ENCODE measurements at places on chromosomes 1 and 21.
A peak's percentile ranks its signal among the peaks of the same experiment; 100 is the strongest.

DNA sequence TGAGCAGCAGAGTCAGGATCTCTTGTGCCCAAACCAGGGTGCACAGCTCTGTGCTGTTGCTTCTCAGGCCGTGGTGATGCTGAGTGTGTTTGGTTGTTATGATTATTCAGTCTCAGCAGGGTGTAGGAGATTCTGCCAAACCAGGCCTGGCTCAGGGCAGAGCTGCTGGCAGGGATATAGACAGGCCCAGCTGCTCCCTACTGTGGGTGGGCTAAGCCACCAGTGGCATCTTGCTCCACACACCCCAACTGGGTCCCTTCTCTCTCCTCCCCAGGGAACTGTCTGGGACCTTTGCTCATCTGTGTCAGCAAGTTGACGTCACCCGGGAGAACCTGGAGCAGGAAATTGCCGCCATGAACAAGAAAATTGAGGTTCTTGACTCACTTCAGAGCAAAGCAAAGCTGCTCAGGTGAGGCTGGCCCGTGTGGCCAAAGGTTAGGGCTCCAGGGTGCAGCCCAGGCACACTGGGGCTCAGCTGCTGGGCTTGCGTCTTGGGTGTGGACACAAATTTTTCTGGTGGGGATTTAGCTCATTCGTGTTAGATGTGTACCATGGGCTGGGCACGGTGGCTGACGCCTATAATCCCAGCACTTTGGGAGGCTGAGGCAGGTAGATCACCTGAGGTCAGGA, 9.9 kb upstream of the MIIP start:
- DNase-seq, result no peak

GRCh38 chr1:21511579-21512522, 2.6 kb downstream of the ALPL start:
- no peak for DNase-seq

- no peak for DNase-seq
Measured at GRCh38 chr1:114173680-114174079, 20.0 kb upstream of the SYT6 start.

DNA sequence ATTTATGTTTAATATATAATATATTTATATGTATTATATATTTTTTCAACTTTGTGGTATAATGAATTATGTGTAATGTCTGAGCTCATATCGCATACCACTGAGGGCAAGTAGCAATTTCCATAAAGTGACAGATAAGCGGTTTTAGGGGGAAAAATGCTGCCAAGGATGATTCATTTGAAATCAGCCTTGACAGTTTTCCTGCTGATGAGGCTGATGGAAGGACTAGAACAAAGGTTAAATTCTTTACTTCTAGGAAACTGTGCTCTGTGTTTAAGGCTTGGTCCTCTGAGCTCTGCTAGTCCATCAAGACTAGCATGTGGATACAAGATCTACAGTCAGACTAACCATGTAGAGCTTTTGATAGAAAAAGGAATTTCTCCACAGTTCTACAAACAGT, 19.3 kb upstream of the DDAH1 start:
- DNase-seq, result no peak

DNA sequence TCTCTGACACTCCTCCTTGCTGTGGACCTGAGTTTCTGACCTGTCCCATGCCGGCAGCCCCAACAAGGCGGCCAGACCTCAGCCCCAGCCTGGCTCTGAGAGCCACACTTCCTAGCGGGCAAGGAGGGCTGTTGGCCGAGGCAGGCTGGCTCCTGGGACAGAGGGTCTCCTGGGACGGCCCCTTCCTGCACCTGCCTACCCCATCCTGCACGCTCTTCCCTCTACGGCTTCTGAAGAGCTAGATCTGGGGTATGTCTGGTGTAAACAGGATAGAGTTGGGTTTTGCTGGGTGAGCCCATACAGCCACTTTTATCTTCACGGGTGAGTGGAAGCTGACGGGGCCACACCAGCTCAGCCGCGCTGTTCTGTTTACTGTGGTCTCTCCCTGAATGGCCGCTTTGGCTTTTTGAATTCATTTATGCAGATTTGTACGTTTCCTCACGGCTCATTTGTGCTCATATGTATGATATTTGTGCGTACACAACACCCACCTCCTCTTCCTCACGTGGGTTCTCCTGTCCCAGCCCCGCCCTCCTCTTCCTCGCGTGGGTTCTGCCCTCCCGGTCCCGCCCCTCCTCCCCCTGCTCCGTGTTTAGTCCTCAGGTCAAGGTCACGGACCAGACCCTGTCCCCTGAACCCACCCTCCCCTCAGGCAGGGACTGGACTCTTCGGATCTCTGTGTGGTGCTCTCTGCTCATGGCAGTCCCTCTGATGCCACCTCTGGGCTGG, 34.7 kb upstream of the POFUT2 start:
- DNase-seq, result no peak

DNA sequence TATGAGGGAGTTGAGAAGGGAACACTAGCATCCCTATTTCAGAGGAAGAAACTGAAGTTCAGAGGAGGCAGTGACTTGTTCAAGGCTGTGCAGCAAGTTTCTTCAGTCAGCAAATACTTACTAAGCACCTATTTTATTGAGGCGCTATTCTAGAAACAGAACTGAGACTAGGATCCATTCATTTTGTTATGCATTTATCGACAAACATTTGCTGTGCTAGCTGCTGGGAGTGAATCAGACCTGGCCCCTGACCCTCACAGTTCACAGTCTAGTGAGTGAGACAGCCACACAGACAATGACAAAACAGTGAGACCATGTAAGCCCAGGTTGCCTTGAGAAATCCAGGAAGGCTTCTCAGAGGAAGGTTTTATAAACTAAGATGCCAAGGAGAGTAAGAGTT, 28.2 kb downstream of the TRIM62 start:
- DNase-seq, result no peak

- DNase-seq, result peak; percentile 36
Measured at GRCh38 chr1:101474039-101474665, 237.3 kb downstream of the S1PR1 start.

DNA sequence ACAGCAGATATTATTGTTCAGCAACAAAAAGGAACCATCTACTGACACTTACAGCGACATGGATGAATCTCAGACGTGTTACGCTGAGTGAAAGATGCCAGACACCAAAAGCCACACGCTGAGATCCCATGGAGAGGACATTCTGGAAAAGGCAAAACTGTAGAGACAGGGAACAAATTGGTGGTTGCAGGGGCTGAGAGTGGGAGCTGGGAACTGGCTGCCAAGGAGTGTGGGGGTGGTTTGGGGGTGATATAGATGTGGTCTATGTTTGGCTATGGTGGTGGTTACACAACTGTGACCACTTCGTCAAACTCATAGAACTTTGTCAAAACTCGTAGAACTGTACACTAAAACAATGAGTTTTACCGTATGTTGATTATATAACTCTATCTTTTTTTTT, 57.7 kb downstream of the RIPK4 start:
- DNase-seq, result no peak

DNA sequence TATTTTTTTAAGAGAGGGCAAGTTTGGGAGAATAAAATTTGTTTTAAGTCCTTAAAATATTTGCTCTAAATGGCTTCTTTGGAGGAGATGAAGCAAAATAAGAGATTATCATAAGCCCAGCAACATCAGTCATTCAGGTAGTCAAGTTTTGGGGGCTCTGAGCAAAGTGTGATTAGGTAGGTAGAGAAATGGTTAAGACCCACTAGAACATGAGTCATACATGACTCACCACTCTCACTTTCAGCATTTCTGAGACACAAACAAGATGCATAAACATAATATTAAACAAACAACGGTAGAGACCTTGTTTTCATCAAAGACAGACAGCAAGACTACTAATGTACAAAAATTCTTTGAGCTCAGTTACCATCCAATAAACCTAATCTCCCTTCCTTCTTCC, 272.2 kb downstream of the LMO4 start:
- DNase-seq, result no peak

DNA sequence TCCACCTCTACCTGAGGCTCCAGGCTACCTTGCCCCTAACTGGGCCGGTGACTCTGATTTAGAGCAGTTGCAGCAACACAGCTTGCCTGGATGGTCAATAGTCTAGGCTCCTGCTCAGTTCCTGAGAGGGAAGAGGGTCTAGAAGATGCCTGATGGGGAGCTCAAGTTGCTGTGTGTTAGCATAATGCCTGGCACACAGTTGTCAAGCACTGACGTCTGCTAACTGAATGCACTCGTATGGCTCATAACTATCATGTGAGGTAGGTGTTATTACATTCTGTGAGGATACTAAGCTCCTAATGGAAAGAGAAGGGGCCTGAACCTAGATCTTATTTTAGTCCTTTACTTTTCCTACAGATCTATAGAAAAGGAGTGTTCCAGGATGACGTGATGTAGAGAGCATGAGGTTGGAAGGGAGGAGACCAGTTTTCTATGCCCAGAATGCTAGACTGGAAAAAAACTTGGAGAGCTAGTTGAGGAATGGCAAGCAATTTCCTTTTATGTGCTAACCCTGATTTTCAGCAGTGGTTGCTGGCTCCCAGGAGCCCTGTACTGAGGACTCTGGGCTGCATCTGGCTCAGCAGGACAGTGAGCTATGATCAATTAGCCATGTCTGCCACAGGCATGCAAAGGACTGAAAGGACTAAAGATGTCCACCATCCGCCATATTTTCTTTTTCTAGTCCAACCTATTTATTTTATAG, 30.0 kb downstream of the FAM78B start:
- no peak for DNase-seq

DNA sequence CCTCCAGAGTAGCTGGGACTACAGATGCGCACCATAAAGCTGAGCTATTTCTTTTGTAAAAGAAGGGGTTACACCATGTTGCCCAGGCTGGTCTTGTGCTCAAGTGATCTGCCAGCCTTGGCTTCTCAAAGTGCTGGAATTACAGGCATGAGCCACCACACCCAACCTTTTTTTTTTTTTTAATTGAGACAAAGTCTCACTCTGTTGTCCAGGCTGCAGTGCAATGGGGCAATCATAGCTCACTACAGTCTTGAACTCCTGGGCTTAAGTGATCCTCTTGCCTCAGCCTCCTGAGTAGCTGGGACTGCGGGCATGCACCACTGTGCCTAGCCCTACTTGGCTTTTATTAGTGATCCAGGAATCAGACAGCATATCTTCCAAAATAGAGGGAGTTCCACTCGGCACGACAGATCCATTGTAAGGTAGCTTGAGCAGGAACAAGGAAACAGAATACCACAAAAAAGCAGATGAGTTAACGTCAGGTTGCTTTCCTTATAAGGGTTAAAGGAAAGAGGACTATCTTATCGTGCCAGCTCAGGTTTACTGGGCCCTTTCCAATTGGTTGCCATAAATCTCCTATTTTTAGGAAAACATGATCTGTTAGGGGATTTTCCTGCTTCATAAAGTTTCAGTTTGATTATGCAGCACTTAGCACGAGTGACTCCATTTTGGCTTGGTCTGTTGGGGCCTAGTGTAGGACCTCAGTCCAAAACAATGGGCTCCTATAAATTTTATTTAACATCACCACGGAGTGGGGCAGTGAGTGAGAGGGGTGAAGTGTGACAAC, 45.2 kb downstream of the NENF start:
- DNase-seq, result no peak

GRCh38 chr21:36436829-36437744, 42.8 kb downstream of the CLDN14 start:
- no peak for DNase-seq

Data from NCI-H1048 (cell line).